NCI-H774 (cell line): ENCODE measurements at places on chromosomes 4 and X.
A peak's percentile ranks its signal among the peaks of the same experiment; 100 is the strongest.

DNA sequence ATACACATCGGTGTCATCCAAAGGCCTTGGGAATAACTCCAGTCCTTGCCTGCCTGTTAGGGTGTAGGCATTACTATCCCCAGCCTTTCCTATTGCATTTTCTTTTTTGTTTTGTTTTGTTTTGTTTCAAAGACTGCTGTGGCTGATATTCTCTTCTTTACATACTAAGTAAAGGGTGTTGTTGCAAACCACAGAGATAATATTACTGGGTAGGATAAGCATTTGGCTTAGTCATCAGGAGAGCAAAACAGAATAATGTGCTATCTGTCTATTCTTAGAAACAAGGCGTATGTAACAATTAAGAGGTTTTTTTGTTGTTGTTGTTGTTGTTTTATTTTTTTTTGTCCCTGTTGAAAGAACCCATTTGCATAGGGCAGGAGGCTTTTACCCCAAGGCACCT is 41.8 kb downstream of the UGT2B28 start:
- no peak for DNase-seq

DNA sequence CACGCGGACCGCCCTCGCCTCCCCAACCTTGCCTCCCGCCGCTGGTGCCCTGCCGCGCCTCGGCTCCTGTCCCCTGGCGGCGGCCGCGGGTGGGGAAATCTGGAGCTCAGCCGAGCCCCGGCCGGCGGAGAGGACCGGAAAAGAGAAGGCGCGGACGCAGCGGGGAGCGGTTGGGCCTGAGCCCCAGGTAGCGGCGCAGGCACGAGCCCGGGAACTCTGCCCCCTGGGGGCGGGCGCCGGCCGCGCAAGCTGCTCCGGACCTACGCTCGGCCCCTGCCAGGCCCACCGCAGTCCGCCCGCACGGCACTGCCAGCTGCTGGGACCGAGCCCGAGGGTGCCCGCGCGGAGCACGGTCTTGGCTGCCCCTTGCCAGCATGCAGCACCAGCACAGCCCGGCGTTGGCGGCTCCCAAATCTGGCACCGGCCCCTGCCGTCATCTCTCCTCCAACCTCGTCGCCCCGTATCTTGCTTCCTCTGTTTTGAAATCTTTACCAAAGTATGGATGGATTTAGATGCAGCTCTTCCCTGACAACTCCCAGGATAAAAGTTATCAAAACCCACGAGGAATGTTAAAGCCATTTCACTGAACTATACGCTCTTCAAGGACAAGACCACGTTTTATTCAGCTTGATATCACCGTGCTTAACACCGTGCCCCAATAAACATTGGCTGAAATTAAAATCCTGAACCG is at the start of gene PRSS12:
Gene PRSS12, minus strand, starts transcription at position 161 of the 691 bp plus-strand sequence. CDS start 283 bp downstream, outside the sequence.
- peak; percentile 40 for DNase-seq

- no peak for DNase-seq
Observed at GRCh38 chr4:20995610-20996009, 295.4 kb downstream of the PACRGL start.

- no peak for DNase-seq
Observed at GRCh38 chr4:56752985-56753384, 68.5 kb downstream of the SPINK2 start.

GRCh38 chr4:94063084-94063483 is 144.6 kb upstream of the SMARCAD1 start:
- no peak for DNase-seq

GRCh38 chr4:140633124-140633523 is 64.4 kb upstream of the UCP1 start:
- no peak for DNase-seq

DNA sequence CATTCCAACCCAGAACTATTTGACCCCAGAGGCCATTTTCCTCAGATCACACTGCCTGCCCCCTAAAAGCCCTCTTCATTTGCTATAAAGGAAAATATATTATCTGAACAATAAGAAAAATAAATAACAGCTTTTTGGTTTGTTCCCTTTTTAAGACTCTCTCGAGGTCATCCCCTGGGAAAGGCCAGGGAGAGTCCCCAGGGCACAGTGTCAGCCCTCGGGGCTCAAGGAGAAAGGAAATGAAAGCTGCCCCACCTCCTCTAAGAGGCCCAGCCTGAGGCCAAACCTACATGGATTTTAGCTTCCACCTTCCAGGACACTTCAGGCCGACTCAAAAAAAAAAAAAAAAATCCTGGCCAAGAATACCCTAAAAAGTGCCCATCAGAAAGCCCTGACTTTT is 97.6 kb downstream of the SH3KBP1 start:
- DNase-seq: no peak

GRCh38 chr4:112185740-112186670 is 40.8 kb downstream of the FAM241A start:
- no peak for DNase-seq

DNA sequence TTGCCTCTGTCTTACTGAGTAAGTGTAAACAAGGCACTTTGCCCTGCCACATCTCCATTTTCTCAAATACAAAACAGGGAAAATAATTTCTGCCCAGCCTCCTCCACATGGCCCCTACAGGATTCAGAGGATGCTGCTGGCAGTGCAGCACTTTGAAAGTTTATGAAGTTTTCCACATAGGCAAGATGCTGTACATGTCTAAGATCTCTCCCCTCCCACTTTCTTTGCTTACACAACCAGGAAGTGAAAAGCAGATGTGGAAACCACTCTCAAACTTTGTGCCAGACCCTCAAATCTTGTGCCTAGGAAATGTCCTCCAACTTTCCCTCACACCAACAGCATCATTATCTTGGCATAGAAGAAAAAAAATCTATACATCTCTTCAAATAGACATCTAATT is 257.0 kb upstream of the LDB2 start:
- no peak for DNase-seq

GRCh38 chr4:161442921-161443320 is 720.9 kb downstream of the FSTL5 start:
- DNase-seq: no peak

DNA sequence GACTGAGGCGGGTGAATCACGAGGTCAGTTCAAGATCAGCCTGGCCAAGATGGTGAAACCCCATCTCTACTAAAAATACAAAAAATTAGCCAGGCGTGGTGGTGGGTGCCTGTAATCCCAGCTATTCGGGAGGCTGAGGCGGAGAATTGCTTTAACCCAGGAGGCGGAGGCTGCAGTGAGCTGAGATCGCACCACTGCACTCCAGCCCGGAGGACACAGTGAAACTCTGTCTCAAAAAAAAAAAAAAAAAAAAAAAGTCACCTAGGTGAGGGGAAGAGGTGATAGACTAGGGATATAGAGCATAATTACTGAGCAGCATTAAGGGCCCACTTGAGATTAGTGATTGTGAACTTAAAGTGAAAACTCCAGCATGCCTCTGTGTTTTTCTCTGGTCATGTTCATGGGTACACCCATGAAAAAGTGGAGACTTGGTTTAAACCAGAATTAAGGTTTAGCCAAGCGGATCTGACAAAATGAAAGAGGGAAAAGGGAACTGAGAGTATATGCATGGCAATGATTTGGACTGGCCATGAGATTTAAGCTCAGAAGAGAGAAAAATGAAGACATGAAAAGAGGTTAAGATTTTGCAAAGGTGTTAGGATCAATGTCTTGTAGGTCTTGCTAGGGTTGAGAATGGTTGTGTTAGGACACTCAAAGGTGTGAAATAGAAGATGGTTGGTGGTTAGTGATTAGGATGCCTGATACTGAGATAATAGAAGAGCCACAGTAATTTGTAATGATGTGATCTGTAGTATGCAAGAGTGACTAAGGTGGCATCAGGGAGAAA is 105.0 kb downstream of the RAB28 start:
- DNase-seq: no peak

DNA sequence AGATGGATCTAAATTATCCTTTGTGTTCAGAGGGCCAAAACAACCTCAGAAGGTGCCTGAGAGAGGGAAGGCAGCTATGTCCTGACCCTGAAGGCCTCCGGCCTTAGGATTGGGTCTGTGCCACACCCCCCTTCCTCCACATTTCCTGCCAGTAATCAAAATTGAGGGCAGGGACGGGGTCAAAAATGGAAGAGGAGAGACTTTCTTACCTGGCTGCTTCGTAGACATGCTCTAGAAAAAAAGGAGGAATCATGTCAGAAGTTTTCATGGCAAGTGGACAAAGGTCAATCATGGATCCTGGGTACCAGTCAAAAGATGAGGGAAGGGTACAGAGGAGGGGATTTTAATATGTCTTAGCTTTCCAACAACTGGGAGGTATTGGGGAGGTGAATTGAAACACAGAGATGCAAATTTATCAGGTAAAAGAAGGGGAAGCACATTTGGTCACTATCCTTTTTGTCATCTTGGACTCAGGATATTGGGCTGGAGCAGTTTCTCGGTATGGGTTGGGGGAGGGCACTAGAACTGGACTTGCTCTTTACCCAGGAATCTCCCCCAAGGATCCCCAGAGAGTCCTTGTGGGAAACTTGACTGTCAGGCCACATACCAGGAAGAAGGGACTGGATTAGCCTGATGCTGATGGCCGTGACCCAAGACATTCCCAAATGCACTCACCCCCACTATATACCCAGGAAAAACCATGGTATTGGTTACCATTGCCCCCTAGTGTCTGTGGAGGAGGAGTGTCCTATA is 17.1 kb downstream of the VSIG4 start:
- no peak for DNase-seq
